ENCODE measurements at places on chromosomes 6 and 20.

GRCh38 chr6:154751011-154751800, 18.0 kb downstream of the SCAF8 start:
- no peak for DNase-seq

- peak; percentile 60 for DNase-seq
These were observed 16.6 kb upstream of the CCDC167 start for GRCh38 chr6:37516076-37516919.

DNA sequence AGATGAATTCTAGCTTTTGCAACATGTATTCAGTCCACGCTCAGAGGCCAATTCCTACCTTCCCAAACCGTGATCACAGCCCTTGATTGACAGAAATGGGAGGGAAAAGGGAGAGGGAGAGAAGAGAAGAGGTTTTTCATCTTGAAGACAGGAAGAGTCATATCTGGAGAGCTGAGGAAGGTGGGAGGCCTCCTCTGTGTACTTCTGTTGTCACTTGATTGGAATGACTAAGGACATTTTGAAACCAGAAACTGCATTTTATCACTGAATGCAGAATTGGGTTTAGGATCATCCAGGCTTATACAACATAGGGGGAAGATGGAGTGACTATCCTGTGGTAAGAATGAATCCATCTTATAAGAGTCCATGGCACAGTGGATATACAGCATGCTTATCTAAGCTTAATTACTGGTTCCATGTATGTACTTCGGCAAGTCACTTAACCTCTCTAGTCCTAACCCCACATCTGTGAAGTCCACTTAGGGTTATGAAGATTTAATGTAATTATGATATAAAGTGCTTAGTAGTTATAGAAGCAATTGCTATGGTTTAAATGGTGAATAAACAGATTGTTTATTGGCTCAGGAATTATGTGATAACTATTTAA, 144.0 kb downstream of the BCKDHB start:
- DNase-seq: no peak

DNA sequence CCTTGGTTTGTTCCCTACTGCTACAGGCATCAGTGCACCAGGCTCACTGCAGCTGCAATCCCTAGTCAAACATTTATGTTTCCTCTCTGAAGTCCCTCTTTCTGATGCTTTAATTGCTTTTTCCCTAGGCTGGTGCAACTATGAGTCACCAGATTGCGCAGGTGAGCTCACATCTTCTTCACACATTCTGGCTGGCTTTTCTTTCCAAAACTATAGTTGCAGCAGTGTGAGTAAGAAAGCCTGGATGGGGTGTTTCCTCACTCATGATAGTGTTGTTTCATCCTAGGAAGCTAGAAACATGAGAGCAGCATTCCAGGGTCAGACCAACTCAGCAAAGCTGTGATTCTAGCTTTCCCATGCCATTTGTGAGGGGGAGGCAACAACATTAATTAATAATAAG, 296.4 kb downstream of the PAX1 start:
- no peak for DNase-seq

- no peak for DNase-seq
These were observed 36.3 kb upstream of the TGM2 start for GRCh38 chr20:38201356-38201755.

DNA sequence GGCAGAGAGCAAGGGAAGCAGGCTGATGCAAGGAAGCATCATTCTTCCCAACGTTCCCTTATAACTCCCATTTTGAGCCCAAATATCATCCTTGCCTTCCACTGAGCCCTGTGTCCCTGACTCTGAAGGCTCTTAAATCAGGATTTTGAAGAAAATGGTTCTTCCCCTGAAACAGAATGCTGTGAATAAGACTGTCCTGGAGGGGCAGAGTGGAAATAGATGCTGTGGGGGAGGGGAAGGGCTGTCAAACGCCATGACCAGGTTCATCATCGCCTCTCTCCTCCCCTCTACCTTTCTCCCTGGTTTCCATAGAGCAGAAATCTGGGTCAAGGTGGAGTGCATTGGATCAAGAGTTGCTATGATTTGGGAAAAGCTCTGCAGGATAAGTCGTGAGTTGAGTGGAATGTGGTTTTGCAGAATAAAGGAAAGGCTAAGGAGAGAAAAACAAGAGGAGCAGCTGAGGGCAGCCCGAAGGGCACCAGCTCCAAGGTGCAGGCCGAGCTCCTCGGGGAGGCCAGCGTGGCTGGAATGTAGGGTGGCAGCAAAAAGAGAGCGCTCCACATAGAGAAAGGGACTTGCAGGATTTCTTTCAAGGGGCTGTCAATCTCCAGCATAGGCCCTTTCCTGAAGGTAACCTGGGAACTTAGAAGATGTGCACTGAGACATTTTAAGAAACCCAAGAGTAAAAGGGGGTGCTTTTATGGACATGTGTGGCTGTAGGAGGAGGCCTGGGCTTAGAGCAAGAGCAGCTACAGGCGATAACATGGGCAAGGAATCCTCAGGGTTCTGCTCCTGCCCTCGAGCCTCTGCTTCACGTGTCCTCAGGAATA, 120.8 kb upstream of the CDYL start:
- no peak for DNase-seq

DNA sequence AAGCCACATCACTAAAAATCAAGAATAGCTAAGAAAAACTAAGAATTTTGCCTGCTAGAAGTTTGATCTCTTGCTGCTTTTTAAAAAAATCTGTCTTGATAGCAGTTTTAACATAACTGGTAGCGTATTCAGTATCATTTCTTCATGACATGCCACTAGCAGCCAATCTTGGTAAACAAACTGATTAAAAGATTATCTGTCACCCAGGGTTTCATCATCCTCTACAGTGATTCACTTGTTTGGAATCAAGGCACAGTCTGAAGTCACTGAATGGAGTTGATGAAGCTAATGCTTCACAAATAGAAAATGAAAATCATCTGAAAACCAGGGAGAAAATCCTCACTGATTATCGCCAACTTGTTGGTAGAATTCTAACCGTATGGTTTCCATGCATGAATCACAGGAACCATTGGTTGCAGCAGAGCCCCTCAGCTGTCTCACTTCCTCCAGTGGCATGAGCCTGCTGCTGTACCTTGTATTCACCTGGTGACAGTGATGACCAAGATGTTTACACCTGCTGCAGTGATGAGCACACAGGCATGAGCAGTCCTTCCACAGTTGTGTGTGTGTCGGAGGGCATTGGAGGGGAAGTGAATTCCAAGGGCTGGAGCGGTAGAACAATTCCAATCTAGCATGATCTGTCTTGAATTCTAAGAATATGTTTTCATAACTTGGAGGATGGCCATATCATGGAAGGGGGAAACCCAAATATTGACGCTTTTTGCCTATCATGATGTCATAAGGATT, 275.0 kb downstream of the KHDC1L start:
- DNase-seq: no peak

Measured in H9 (cell line).